ENCODE measurements at places on chromosomes 13 and 19.

DNA sequence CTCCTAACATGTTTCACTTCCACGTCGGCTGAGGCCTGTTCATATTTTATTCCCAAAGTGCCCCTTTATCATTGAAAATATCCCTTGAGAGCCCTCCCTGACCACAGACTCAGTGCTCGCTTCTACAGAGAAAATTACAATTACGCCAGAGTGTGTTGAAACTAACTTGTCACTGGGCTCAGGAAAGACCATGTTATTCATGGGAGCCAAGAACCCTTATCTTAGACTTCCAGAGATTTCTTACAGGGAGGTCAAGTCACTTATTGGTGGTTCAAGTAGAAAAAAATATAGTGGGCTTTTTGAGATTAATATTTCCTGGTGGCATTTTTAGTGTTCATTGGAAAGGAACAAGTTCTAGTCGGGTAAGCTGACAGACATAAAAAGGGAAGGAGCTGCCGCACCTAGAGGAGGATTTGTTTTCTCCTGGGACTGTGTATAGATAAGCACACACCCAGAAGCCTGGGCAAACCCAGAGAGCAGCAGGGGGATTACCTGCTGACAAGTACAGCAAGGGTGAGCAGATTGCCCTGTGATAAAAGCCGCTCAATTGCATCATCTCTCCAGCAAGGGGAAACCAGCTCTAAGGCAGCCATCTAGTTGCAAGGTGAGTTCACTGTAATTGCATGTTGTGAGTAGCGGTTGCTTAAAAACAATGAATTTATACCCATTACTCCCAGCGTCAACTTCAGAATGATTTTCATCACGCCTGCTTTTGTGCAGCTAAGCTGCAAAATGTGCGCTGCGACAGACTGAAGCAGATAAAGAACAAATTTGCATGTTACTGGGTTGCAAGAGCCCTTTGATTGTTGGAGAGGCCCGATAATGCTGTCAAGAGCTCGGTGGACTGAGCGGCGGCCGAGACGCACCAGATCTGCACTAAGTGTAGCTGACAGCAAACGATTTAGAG lies 46.2 kb downstream of the DCT start:
- DNase-seq, result no peak

DNA sequence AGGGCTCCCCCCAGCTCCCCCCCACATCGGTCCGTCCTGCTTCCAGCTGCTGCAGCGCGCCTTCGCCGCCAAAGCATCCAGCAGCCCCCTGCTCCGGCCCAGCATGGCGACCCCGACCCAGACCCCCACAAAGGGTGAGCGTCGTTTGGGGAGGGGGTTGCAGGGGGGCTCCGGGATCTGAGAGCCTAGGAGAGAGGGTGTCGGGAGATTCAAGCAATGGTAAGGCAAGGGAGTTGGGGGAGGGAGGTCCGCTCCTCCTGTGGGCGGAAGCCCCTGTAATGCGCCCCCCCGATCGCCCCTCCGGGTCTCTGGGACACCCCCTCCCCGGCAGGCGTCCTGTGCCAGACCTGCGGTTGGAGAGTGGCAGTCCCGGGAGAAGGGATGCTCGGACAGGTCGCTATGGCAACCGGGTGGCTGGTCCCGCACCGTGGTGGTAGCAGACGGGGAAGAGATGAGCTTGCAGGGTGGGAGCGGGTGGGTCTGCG lies at the start of gene FXYD7:
TSS of gene FXYD7 (plus strand) at position 25 of the 485 bp plus-strand sequence. CDS start at position 104, 79 bp downstream.
- no peak for DNase-seq

DNA sequence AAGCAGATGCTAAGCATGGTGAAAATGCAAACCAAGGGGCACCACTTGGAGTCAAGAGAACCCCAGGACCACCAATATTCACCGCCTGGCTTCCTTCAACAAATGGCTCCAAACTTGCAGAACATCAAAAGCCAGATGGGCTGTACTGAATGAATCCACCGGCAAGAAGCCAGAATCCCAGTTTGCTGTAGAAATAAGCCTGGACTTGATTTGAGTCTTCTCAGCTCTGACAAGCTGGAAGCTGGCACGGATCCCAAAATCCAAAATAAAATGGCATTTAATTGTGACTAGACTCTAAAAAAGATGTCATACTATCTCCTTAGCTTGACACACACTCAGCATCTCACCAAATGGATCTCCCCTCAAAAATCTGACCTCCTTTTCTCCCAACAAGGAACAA lies 11.9 kb downstream of the EFNB2 start:
- no peak for DNase-seq

- no peak for DNase-seq
Observed at GRCh38 chr13:110213461-110214074, 93.4 kb downstream of the COL4A1 start.

DNA sequence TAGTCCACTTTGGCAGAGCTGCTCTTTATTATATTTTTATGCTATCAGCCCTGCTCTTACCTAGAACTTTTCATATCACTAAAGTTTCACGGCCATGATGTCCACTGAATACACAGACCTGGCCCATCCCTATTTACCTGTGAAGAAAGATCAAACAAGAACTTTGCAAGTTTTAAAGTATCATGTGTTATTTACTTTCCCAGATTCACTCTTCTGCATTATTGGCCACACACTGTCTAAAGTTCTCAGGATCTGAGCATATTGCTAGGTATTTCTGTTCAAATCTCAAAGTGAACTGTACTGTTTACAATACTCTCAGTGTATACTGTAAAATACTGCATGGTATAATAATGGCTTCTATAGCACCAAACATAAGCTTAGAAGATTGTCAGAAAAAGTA lies 405.2 kb downstream of the KLF12 start:
- DNase-seq, result no peak

DNA sequence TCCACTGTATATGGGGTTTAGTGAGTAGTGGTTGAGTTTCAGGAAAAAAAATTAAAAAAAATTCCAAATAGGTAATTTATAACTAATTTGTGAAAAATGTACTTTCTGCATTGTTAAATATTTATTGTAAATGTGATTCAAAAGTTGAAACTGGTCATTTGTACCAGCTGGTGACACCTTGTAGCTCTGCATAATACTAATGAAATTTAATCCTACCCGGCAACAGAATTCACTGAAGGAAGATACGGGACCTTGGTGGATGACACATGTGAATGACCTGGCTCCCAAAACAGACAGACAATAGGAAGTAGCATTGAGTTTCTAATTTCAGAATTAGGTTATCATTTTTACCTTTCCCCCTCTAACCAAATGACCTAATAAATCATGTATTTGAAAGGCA lies 73.8 kb downstream of the SLITRK6 start:
- DNase-seq, result no peak

DNA sequence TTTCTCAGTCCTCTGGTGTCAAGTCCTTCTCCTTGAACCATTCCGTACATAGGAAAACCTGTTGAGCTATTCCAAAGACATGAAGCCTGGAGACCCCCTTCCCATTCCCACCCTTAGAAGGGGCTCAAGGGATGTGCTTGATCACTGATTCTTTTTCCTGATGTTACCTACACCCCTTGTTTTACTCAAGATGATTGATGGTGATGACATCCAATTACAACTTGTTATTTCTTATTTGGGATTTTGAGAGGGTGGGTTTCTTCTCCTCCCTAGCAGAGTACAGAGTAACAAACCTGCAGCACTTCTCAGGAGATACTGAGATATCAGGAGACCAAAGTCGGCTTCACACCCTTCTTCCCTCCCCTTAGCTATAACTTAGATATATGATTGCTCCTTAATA lies 6.7 kb upstream of the RPS19 start:
- DNase-seq, result no peak

Data from stimulated activated CD4-positive, alpha-beta T cell treated with anti-CD3 and anti-CD28 coated beads, Interleukin-12 subunit alpha, Interleukin-12 subunit beta, amount 100 ng/mL, for 4 hours (primary cell).